ENCODE measurements at places on chromosomes 1 and 21.

- no peak for DNase-seq
Measured at GRCh38 chr1:221637641-221638041, 104.2 kb downstream of the DUSP10 start.

- DNase-seq = no peak
Measured at GRCh38 chr1:211331011-211331709, 4.5 kb downstream of the TRAF5 start.

- no peak for DNase-seq
Measured at GRCh38 chr1:56442290-56442877, 137.0 kb downstream of the PLPP3 start.

- DNase-seq = no peak
Measured at GRCh38 chr1:230542054-230542453, 100.2 kb upstream of the COG2 start.

DNA sequence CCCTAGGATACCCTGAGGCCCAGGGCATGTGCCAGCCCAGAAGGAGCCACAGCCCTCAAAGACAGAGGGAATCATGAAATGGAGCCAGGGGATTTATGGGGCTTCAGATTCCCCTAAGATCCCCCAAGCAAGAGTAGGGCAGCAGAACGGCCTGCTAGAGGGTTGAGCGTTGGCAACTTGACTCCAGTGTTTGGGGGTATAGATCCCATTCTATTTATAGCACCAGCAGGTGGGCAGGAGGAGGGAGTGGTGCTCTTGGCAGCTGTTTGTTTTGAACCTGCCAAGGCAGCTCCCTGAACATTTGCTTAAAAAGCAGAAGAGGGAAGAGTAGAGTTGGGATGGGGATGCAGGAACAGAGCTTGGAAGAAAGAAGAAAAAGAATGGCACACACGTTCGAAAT, 33.7 kb downstream of the GLUL start:
- no peak for DNase-seq

All from smooth muscle cell of the brain vasculature (primary cell).